ENCODE measurements at places on chromosomes 7 and 10. TPM values are rescaled to one million over a fixed set of nuclear protein-coding genes. Genes with fewer than 3 reads are reported as not detected.

DNA sequence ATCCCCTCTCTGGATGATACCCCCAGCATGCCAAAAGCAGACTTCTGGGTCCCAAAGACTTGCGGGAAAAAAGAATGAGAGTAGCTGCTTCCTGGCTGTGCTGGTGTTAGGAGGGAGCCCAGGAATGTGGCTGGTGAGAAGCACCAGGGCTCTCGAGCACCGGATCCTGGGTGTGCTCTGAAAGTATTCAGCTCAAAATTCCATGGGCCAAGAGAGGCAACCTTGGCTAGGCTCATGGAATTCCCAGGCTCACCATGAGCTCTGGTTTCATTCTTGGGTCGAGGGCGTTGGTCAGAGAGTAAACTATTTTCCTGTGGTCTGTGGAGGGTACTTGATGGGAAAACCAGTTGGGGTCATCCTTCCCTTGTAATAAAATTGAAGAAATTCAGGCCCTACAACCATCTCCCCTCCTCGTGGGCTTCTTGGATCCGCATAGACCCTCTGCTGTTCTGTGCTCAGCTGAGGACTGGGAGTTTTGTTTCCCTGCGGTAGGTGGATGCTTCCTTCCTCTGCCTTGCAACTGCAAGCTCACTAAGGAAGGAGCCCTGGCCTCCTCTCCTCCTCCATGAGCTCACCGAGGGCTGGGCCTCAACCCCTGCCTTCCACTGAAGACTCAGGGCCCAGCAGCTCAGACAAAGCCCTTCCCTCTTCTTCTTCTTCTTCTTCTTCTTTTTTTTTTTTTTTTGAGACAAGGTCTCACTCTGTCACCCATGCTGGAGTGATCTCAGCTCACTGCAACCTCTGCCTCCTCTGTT, 34.5 kb upstream of the AQP1 start:
- no peak overlapping the region for H3K4me3 ChIP-seq
- peak overlapping the region; percentile 54 for H3K27ac ChIP-seq
- no peak for DNase-seq
- H3K36me3 ChIP-seq: peaks cover 12% of the 10 kb centered on the region

The ADCY1 gene
- total RNA-seq: 0.55 TPM

GRCh38 chr7:105820363-105821066, 55.9 kb downstream of the ATXN7L1 start:
- H3K27me3 ChIP-seq: no peaks in the 10 kb centered on the region
- H3K36me3 ChIP-seq: no peaks in the 10 kb centered on the region
- DNase-seq: no peak
- no peak overlapping the region for H3K4me3 ChIP-seq

- H3K4me1 ChIP-seq: peaks cover 13% of the 10 kb centered on the region
- DNase-seq: no peak
- H3K27ac ChIP-seq: no peak overlapping the region
Observed at GRCh38 chr10:66717231-66717981, 208.4 kb upstream of the LRRTM3 start.

- no peak overlapping the region for H3K27ac ChIP-seq
- no peaks in the 10 kb centered on the region for H3K36me3 ChIP-seq
- no peak for DNase-seq
- H3K4me1 ChIP-seq: no peaks in the 10 kb centered on the region
Observed at GRCh38 chr10:71068861-71069271, 143.5 kb upstream of the UNC5B start.

The CPVL gene
- total RNA-seq: 23.7 TPM

DNA sequence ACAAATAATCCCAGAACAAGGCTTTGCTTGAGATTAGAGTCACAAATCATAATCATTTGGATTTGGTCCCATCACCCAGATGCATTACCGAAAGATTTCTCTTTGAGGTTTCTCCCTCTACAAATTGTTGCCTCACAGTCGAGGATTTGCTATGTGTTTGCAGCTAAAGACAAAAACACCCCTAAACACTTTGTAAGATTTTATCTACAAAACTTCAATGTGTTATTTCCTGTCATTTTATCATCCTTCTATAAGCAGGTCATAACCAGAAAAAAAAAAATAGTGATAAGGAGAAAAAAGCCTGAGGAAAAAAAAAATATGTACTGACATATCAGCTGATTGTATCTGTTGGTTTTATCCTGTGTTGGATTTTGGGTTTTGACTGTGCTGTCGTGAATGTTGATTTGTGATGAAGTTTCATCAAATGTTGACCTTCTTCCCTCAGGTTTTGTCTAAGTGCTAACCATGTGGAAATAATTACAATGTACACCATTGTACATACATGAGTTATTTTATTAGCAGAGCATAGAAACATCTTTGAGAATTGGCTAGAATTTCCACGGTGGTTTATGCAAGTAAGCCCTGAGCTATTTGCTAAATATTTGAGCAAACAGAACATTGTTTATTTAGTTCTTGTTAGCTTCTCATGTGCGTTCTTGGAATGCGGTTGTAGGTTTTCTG, 274.4 kb downstream of the NEBL start:
- no peak overlapping the region for H3K4me3 ChIP-seq
- no peak overlapping the region for H3K27ac ChIP-seq
- no peaks in the 10 kb centered on the region for H3K36me3 ChIP-seq

The RBP4 gene
- not detected for total RNA-seq

DNA sequence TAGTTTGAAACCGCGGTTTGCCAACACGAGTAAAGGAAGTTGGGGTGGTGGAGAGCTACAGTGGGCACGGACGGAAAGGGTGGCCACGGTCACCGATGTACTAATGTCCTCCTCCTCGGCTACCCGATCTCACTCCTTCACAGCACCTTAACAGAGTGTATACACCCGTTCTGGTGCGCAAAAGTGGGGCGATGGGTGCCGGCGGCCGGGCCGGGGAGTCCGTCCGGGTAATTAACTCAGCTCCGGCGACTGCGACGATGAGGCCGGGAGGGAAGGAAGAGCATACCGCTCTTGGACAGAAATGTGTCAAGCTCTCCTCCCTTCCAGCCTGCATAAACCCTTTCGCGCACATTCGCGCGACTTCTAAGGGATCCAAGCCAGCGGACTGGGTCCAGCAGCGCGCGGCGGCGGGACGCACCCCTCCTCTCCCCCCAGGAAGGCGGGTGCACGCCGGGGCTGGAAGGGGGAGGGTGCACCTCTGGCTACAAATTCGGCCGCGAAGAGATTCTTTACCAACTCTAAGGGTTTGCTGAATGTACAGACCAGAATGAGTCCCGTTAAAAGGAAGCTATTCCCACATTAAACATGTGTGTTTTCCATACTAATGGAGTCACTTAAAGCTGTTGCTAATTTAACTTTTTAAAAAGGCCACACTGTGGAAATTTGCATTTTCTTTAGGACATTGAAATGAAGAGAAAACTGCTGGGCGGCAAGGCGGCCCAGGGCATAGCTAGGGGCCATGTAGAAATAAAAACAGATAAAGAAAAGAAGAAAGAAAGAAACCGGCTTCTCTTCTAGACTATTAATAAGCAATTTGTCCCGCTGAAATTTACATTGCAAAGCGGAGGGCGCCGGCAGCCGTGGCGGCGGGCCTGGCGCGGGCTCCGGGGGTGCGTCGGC, 6.6 kb upstream of the EBF3 start:
- peak; percentile 61 for DNase-seq
- peak overlapping the region; percentile 45 for H3K4me3 ChIP-seq
- no peak overlapping the region for H3K27ac ChIP-seq
- peaks cover 94% of the 10 kb centered on the region for H3K27me3 ChIP-seq
- peaks cover 62% of the 10 kb centered on the region for H3K4me1 ChIP-seq

DNA sequence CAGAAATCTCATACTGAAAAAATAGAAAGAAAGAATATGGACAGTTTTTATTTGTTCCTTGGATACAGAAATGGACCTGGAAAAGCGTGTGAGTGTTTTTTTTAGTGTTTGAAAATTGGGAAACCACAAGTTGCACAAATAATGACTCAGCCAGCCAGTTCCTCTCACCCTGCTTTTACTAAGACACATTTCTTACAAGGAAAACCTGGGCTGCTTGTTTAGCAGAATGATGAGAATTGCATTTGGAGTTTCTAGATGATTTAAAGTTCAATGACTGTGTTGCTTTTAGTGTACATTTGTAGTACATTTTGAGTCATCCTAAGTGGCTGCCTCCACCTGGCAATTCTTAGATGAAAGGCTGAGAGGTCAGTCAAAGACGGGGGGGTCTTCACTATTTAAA, 218.7 kb downstream of the ABCA13 start:
- H3K36me3 ChIP-seq: no peaks in the 10 kb centered on the region
- no peak overlapping the region for H3K4me3 ChIP-seq
- no peaks in the 10 kb centered on the region for H3K4me1 ChIP-seq
- no peak for DNase-seq

DNA sequence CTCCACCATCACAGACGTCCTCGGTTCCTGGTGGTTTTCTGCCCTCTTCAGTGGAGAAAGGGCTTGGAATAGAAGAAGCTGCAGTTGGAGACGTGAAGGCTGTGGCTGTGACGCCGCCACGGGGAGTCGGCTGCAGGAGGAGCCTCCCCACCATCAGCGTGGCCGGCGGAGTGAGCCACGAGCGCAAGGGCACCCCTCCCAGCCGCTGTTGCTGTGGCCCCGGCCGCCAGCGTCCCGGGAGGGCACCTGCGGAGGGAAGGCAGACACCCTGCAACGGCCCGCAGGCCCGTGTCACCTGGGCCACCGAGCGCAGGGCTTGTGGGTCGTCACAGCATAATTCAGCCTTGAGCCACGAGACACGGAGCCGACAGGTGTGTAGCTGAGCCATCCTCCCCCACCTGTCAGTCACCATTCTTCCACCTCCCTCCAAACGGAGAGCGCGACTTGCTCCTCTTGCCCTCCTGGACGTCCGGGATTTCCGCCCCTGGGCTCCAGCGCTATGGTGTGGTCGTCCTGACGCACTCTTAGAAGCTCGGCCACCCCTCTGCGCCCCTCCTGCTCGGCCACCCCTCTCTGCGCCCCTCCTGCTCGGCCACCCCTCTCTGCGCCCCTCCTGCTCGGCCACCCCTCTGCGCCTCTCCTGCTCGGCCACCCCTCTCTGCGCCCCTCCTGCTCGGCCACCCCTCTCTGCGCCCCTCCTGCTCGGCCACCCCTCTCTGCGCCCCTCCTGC, 102.7 kb downstream of the PTPRN2 start:
- no peak overlapping the region for H3K4me3 ChIP-seq
- H3K27ac ChIP-seq: no peak overlapping the region
- no peak for DNase-seq

DNA sequence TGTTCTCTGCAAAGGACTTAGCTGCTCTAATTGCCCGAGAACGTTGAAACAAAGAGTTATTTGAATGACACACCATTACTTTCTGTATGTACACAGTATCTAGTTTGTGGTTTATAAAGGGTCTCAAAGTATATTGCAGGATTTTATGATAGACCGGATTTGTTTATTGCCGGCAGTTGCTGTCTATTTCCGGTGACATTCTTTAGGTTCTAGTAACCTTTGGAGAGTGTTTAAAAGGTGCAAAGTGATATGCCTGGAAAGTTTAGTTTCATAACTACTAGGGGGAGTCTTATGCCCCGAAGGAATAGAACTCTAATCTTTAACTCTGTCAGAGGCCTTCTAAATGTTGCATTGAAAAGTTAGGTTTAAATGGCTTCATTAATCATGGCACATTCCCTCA, 63.8 kb downstream of the PAPSS2 start:
- no peak overlapping the region for H3K27ac ChIP-seq
- no peak for DNase-seq
- no peaks in the 10 kb centered on the region for H3K27me3 ChIP-seq
- no peaks in the 10 kb centered on the region for H3K4me1 ChIP-seq
- H3K36me3 ChIP-seq: no peaks in the 10 kb centered on the region

DNA sequence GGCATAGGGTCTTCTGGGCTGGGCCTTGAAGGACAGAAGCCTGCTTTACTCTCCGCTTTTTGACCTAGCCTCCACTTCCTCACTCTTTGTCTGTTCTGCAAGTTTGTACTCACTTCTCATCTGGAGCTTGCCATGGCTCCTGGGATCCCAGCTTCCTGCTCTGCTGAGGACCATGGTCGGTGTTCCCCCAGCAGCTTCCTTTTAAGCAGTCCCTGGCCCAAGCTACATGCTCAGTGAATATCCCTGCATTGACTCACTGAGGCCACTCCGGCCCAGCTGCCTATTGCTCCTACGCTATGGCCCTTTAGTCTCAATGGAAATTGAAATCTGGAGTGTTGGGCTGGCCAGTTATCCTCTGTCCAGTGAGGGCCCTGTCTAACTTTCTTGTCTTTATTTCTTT, 427.7 kb downstream of the RPS24 start:
- DNase-seq: peak; percentile 34
- H3K27ac ChIP-seq: no peak overlapping the region

The PPP2R2D gene
- 22.7 TPM for total RNA-seq

The OR6V1 gene
- not detected for total RNA-seq

GRCh38 chr7:55420530-55420929, 55.4 kb downstream of the LANCL2 start:
- DNase-seq: no peak
- no peaks in the 10 kb centered on the region for H3K36me3 ChIP-seq
- no peaks in the 10 kb centered on the region for H3K4me1 ChIP-seq

DNA sequence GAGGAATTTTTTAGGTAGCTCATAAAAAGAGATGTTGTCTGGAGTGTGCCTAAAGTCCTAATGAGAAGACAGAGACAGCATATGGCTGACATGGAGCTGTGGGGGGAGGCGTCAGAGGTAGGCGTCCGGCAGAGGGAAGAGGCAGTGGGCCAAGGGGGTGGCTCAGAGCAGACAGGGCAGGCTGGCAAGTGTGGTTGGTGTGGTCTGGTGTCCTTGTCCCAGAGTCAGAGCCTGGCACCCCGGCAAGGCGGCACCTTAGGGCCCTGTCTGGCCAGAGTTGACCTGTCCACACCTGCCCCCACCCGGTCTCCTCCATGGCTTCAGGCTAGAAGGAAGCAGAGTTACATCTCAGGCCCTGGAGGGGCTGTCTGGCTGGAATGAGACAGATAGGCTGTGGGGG, 220.3 kb upstream of the ZNF32 start:
- H3K4me1 ChIP-seq: peaks cover 15% of the 10 kb centered on the region
- no peak overlapping the region for H3K27ac ChIP-seq
- no peak for DNase-seq
- H3K4me3 ChIP-seq: no peak overlapping the region
- no peaks in the 10 kb centered on the region for H3K36me3 ChIP-seq
- no peaks in the 10 kb centered on the region for H3K27me3 ChIP-seq

- H3K4me1 ChIP-seq: no peaks in the 10 kb centered on the region
- no peaks in the 10 kb centered on the region for H3K27me3 ChIP-seq
- no peak overlapping the region for H3K27ac ChIP-seq
- H3K36me3 ChIP-seq: peaks cover 83% of the 10 kb centered on the region
- H3K4me3 ChIP-seq: no peak overlapping the region
Observed at GRCh38 chr7:99623702-99624447, 7.1 kb downstream of the ZSCAN25 start.

GRCh38 chr7:33804140-33804660, 101.1 kb upstream of the BMPER start:
- no peak overlapping the region for H3K27ac ChIP-seq
- peaks cover 34% of the 10 kb centered on the region for H3K4me1 ChIP-seq
- no peaks in the 10 kb centered on the region for H3K27me3 ChIP-seq
- no peaks in the 10 kb centered on the region for H3K36me3 ChIP-seq
- DNase-seq: no peak

DNA sequence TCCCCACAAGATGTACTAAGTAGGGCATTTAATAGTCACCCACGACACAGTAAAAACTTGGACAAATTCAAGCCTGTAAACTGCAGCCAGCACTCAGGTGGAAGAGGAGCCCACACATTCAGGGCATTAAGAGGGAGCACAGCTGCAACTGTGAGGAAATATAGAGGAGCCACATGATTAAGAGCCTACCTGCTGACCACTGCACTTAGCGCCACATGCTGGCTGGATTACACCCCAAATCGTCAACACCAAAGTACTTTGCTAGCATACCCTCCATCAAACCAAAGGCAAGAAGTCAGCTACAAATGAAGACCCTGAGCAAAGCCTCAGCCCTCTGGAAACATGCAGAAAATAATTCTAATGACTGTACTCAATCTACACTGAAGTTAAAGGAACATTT, 322.3 kb upstream of the PLXDC2 start:
- no peak overlapping the region for H3K27ac ChIP-seq
- no peaks in the 10 kb centered on the region for H3K36me3 ChIP-seq
- no peak overlapping the region for H3K4me3 ChIP-seq
- no peaks in the 10 kb centered on the region for H3K27me3 ChIP-seq
- no peak for DNase-seq

The ABCB4 gene
- 1.1 TPM for total RNA-seq

The SUN3 gene
- not detected for total RNA-seq

The MALRD1 gene
- 0.95 TPM for total RNA-seq

All from sigmoid colon (tissue), 7 donors.